ENCODE measurements at places on chromosomes 4 and X.

GRCh38 chr4:184416913-184417734, 57.2 kb downstream of the IRF2 start:
- peak; percentile 28 for DNase-seq

- DNase-seq, result no peak
These were observed 47.7 kb downstream of the BEND2 start for GRCh38 chrX:18172970-18173369.

DNA sequence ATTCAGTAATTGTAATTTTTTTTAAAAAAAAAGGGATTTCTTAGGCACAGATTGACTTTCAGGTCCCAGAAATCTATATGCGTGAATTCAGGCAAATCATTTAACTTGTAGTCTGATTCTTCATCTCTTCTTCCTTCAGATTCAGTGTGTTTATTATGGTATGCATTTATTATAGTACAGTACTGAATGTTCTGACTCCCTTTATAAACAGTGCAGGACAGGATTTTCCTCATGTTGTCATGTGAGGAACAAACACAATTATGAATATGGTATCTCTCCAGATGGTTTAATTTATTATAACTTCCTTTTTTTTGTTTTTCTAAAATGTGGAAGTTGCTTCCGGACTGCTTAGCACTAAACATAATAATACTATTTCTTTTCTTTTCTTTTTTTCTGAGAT, 54.2 kb downstream of the RPS3A start:
- DNase-seq, result no peak

GRCh38 chrX:54695816-54696487, 102.1 kb downstream of the ITIH6 start:
- DNase-seq, result no peak

DNA sequence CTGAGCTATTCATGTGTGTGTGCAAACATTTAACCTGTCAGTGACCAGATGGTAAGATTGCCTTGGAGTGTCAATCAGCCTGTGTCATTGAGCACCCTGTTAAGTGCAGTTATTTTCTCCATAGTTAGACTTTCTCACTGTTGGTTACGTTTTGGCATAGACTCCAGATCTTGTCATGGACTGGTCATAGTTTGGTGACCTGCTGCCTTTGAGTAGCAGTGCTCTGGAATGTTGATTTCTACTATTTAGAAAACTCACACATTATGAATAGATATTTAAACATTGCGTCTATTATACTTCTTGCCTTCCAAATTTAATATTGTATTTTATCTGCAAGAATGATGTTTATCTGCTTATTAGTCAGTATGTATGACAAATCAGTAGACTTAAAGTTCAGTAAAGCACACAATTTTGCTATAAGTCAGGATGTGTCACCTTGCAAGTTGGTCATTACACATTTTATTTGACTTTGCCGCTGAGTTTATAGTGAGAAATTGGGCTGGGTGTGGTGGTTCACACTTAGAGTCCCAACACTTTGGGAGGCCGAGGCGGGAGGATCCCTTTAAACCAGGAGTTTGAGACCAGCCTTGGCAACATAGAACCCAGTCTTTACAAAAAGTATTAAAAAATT, 42.4 kb downstream of the KIAA0232 start:
- DNase-seq, result no peak

DNA sequence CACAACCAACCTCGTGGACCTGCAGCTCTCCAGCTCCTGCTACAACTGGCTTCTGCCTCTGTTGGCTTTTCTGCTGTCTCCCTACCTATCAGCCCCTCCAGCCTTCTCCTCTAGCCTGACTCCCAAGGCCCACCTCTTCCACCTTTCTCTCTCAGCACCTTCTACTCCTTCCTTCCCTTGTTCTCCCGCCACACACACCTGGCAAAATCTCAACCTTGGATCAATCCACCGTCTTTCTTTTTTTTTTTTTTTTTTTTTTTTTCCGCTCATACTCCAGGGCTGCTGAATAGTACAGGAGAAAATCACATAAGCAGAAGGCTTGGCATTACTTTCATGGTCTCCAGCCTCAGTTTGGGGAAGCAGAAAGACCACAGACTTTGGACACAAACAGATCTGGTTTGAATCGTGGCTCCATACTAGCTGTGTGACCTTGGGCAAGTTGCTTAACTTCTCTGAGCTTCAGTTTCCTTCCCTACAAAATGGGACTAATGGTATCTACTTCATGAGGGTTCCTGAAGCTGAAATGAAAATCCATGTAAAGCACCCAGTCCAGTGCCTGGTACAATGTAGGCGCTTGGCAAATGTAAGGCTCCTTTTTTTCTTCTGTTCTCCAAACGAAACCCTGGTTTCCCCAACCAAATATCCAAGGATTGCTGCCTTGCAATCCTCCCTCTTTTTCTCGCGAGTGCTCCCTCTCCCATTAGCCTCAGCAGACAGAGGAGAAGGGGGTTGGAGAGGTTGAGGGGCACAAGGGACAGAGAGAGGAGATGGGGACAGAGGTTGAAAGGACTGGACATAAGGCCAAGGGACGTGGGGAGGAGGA, 1.7 kb downstream of the FGD1 start:
- peak; percentile 22 for DNase-seq

- DNase-seq, result no peak
These were observed 121.7 kb upstream of the CXXC4 start for GRCh38 chr4:104616401-104616820.

DNA sequence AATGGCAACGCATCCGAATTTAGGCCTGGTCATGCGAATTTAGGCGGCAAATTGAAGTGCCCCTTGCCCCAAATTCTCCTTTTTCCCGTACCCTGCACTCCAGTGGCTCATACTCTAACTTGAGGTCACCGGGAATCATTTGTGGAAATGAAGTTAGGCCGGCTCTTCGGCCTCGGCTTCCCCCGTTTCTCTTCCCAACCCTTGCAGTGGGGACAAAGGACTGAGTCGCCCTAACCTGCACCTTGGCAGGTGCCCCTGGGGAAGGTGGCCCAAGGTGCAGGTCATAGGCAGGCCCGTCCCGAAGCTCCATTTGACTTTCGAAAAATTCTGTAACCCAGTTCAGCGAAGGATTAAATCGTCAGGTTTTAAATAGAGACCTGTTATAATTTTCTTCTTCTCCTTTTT, 811 bp downstream of the SRD5A3 start:
- no peak for DNase-seq

GRCh38 chr4:123699880-123700771, 303.5 kb downstream of the SPRY1 start:
- peak; percentile 95 for DNase-seq

GRCh38 chr4:88820698-88821415, 123.2 kb upstream of the NAP1L5 start:
- no peak for DNase-seq

DNA sequence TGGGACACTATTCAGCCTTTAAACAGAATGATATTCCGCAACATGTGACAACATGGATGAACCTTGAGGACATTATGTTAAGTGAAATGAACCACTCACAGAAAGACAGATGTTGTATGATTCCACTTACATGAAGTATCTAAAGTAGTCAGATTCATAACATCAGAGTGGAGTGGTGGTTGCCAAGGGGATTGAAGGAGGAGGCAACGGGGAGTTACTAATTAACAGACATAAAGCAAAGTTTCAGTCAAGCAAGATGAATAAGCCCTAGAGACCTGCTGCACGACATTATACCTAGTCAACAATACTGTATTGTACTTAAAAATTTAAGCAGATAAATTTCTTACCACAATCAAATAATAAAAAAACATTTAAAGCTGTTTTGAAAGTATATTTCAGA, 105.0 kb upstream of the NR0B1 start:
- DNase-seq, result no peak

- no peak for DNase-seq
These were observed 51.7 kb upstream of the SLC10A4 start for GRCh38 chr4:48431401-48431800.

- DNase-seq, result no peak
These were observed 14.6 kb downstream of the SH3RF1 start for GRCh38 chr4:169256101-169256612.

DNA sequence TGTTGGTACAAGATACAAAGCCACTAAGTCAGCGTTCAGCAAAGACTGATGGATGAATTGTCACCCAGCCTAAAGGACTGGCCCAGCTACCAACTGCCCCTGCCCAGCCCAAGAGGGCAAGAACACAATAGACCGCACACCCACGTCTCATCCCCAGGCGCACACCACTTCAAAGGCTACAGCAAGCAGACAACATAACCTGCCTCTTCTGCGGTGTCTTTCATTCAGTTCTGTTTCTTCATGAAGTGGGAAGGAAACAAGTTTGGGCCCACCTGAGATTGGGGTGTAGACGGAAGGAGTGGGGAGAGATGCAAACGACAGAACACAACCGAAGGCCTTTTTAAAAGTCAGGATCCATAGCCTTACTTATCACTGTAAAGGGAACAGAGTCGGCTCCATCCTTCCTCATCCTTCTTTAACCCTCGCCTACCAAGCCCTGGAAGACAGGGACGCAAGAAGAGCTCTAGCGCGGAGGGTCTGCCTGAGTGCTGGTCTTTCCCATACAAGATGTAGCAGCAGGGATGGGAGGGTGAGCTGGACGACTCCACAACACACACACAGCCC, 691 bp downstream of the SCARB2 start:
- DNase-seq, result peak; percentile 65
